ENCODE measurements at places on chromosomes 3 and 15. TPM values are rescaled to one million over a fixed set of nuclear protein-coding genes. Genes with fewer than 3 reads are reported as not detected.
A peak's percentile ranks its signal among the peaks of the same experiment; 100 is the strongest.

The CAV3 gene
- total RNA-seq, result not detected

The SNX33 gene
- total RNA-seq, result 21.6 TPM

The CALML4 gene
- total RNA-seq, result 0.65 TPM

The CLDN16 gene
- not detected for total RNA-seq

The DENND6A gene
- 19.8 TPM for total RNA-seq

The ATP2C1 gene
- 79.8 TPM for total RNA-seq

The FBXL2 gene
- 22.2 TPM for total RNA-seq

The DAZL gene
- total RNA-seq, result not detected

The OR4M2 gene
- not detected for total RNA-seq

The HLTF gene
- total RNA-seq, result 29.8 TPM

The SRPRB gene
- total RNA-seq, result 122 TPM

The SST gene
- total RNA-seq, result not detected

GRCh38 chr3:106945435-106945834 is 431.8 kb upstream of the CCDC54 start:
- H3K27me3 ChIP-seq, result no peaks in the 10 kb centered on the region
- H3K4me3 ChIP-seq, result no peak overlapping the region
- no peak for DNase-seq
- H3K4me1 ChIP-seq, result no peaks in the 10 kb centered on the region

DNA sequence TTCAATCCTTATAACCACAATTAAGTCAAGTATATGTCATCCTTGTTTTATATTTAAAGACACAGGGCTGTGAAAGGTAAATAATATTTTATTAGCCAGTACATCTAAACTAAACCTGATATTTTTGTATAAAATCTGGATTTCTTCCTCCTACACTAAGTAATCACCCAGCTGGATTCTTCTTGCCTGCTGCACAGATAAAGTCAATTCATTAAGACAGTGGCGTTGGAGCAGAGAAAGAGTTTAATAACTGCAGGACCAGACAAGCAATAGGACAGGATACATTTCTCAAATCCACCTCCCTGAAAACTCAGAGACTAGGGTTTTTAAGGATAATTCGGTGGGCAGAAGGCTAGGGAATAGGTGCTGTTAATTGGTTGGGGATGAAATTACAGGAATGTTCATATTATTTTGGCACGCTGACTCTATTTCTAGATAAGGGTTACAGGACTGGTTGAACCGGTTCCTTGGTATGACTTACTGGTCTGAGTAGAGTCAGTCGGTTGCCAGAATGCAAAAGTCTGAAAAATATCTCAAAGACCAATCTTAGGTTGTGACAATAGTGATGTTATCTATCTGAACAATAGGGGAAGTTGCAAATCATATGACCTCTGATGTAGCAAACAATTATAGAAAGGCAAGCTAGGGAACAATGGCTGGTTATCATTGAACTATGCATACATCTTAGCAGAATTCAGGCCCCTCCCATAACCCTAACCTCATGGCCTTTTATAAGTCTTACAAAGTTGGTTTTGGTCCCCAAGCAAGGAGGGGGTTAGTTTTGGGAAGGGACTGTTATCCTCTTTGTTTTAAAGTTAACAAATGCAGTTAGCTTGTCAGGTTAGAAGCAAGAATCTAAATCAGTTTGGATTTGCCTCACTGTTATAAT is 244.8 kb downstream of the ALCAM start:
- H3K4me3 ChIP-seq, result no peak overlapping the region
- no peak for DNase-seq
- H3K4me1 ChIP-seq, result peaks cover 6% of the 10 kb centered on the region
- H3K27ac ChIP-seq, result no peak overlapping the region
- H3K27me3 ChIP-seq, result no peaks in the 10 kb centered on the region

DNA sequence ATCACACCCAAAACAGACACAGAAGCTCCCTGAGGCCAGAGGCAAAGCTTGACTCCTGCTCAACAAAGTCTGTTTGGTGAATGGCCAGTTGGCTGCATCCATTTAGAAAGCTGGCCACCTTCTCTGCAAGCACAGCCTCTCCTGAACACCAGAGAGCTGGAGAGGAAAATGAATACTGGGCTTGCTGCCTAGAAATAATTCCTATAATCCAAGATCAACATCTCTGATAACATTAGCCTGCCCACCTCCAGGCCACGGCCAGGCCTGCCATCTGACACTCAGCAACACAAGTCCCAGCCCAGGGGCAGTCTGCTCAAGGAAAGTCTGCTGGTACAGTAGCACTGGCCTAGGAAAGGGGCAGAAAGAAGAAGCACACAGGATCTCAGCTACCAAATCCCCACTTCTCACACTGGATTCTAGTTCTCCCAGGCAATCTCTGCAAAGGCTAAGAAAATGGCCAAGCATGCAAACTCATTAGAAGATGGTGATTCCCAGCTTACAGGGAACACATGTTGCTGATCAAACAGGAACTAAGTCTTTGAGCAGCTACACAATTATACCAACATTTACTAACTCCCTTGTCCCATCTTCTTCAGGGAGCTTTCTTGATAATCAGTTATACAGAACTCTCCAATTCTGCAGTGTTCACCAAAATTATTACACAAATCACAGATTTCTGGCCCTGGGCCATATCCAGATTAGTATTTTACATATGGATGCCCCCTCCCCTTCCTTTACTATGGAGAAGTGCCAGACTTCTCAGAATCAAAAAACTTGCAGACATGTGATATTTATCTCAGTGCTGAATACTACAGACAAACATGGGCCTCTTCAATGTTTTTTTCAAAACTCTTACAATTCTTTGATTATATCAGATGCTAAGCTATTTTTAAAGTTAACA is 9.9 kb downstream of the TBC1D2B start:
- peak overlapping the region; percentile 77 for H3K27ac ChIP-seq
- no peaks in the 10 kb centered on the region for H3K27me3 ChIP-seq
- no peaks in the 10 kb centered on the region for H3K36me3 ChIP-seq
- H3K4me3 ChIP-seq, result peak overlapping the region; percentile 5
- peaks cover 16% of the 10 kb centered on the region for H3K4me1 ChIP-seq

GRCh38 chr3:41569632-41570305 is 370.5 kb downstream of the CTNNB1 start:
- no peaks in the 10 kb centered on the region for H3K27me3 ChIP-seq
- no peak overlapping the region for H3K4me3 ChIP-seq

DNA sequence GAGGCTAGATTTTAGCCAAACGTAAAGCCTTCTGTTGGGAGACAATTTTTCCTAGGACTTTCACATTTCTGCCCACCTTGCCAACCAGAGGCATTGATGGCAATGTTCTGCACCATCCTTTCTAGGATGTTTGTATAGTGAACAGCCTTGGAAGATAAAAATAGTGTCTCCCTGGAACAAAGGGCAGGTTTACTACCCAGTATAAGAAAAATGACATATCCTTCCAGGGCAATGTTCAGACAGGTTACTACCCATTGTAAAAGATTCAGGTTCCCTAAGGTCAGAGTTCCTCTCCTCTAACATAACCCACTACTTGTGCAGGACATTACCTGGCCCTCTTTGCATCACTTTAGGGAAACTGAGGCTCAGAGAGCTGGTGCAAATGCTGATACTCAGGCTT is 248.2 kb upstream of the VEPH1 start:
- no peak for DNase-seq
- no peak overlapping the region for H3K4me3 ChIP-seq
- no peaks in the 10 kb centered on the region for H3K36me3 ChIP-seq
- peaks cover 18% of the 10 kb centered on the region for H3K27me3 ChIP-seq

- no peak overlapping the region for H3K4me3 ChIP-seq
- no peak overlapping the region for H3K27ac ChIP-seq
- no peaks in the 10 kb centered on the region for H3K27me3 ChIP-seq
- DNase-seq, result peak; percentile 77
- no peaks in the 10 kb centered on the region for H3K4me1 ChIP-seq
Measured at GRCh38 chr15:29090617-29091466, 178.8 kb downstream of the NSMCE3 start.

DNA sequence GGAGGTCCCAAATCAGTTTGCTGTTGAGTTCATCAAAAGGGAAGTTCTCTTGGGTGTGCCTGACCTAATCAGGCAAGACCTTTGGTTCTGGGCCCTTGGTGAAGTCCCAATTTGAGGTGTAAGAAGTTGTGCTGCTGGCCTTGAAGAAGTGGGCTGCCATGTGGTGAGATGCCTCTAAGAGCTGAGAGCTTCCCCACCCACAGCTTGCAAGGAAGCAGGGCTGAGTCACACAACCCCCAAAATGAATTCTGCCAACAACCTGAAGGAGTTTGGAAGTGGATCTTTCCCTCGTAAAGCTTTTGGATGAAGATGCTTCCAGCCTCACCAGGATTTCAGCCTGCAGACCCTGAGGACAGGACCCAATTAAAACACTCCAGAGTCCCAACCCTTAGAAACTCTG is 129.3 kb upstream of the NSMCE3 start:
- H3K4me1 ChIP-seq, result no peaks in the 10 kb centered on the region
- no peak for DNase-seq
- no peaks in the 10 kb centered on the region for H3K36me3 ChIP-seq
- no peaks in the 10 kb centered on the region for H3K27me3 ChIP-seq
- H3K4me3 ChIP-seq, result no peak overlapping the region

DNA sequence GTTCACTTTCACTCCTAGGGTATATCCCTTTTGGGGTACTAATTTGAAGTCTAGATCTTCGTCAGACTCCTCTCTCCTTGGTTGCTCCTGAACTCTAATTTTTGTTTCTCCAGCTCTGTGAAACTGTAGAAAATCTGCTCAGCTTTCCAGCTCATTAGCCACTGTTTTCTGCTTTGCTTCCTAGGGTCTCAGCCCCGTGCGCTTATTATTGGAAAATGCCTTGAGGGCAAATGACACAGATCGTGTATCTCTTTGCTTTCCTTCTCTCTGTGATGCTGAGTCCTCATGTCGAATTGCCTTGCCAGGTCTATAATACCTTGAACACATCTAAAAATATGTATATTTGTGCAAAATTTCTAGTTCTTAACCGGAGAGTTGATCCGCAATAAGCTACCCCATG is 731.1 kb downstream of the EDEM1 start:
- H3K4me1 ChIP-seq, result no peaks in the 10 kb centered on the region
- H3K27me3 ChIP-seq, result no peaks in the 10 kb centered on the region
- H3K36me3 ChIP-seq, result no peaks in the 10 kb centered on the region
- DNase-seq, result no peak

- peak; percentile 65 for DNase-seq
- no peaks in the 10 kb centered on the region for H3K4me1 ChIP-seq
- peaks cover 7% of the 10 kb centered on the region for H3K36me3 ChIP-seq
- no peak overlapping the region for H3K4me3 ChIP-seq
Measured at GRCh38 chr3:78003090-78003489, 963.2 kb downstream of the ROBO2 start.

DNA sequence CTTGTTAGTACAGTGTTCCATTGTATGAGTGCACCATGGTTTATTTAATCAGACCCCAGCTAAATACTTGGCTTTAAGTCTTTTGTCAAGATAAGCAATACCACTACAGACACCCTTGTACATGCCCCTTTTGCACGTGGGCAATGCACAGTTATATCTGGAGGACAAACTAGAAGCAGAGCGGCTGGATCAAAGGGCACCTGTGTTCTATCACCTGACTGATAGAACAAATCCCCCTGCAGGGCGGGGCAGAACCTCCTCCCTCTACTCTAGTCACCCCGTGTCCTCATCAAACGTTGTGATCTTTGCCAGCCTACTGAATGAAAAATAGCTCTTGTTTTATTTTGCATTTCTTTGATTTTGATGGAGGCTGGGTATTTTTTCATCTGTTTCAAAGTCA is 314.9 kb downstream of the TLE3 start:
- H3K27me3 ChIP-seq, result peaks cover 15% of the 10 kb centered on the region
- no peaks in the 10 kb centered on the region for H3K36me3 ChIP-seq
- H3K4me3 ChIP-seq, result no peak overlapping the region
- peaks cover 20% of the 10 kb centered on the region for H3K4me1 ChIP-seq
- H3K27ac ChIP-seq, result no peak overlapping the region

DNA sequence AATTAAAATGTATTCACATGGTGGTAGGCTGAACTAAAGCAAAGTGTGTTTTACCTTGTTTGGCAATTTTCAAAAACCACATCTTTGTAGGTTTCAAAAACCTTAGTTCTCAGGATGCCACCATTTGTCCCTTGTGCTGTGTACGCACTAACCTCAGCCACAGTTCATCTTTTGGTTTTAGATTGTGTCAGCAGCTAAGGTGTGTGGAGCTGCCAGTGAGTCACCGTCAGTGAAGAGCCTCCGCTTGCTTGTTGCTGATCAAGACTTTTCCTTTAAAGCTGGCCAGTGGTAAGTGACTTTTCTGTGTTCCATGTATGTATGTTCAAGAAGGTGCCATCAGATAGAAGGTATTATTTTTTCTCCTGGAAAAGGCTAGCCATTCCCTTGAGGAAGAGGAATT is 21.1 kb downstream of the OXNAD1 start:
- H3K4me3 ChIP-seq, result no peak overlapping the region
- DNase-seq, result no peak
- H3K4me1 ChIP-seq, result peaks cover 24% of the 10 kb centered on the region
- no peaks in the 10 kb centered on the region for H3K27me3 ChIP-seq

DNA sequence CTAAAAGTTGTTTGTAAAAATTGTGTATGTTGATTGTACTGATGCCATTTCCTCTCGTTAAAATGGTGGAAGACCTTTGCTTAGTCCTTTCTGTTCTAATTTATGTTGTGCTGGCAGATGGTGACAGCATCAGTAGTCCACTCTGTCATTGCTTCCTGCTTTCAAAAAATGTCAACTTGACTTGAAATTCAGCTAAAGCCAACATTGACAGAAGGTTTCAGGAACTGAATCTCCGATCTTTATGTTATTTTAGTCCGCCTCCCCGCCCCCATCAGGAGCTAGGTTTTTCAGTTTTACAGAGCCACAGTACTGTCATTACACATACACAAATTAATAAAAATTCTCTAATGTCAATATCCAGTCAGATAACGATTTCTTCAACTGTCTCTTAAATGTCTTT is 1.5 kb downstream of the CEP63 start:
- no peaks in the 10 kb centered on the region for H3K27me3 ChIP-seq
- peaks cover 3% of the 10 kb centered on the region for H3K36me3 ChIP-seq
- DNase-seq, result no peak
- H3K4me3 ChIP-seq, result peak overlapping the region; percentile 92

DNA sequence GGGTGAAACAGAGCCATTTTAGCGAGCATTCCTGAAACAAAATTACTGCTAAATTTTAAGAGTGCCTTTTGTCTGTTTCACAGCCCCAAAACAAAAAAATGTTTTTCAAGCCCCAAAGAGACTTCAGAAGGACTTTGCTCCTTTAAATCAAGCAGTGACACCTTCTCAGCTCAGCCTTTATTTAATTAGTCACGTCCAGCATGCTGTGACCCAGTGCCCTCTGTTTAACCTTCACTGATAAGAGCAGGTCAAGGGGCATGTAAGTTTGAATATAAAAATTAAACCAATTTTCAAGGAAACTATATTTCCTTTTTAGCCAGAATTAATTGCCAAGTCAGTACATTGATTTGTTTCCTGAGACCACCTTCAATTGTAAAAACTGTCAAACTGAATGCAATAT is 40.6 kb downstream of the ISL2 start:
- H3K27me3 ChIP-seq, result no peaks in the 10 kb centered on the region
- no peak for DNase-seq
- no peaks in the 10 kb centered on the region for H3K4me1 ChIP-seq
- H3K4me3 ChIP-seq, result no peak overlapping the region
- H3K36me3 ChIP-seq, result peaks cover 7% of the 10 kb centered on the region
- H3K27ac ChIP-seq, result no peak overlapping the region

- H3K4me1 ChIP-seq, result no peaks in the 10 kb centered on the region
- H3K27ac ChIP-seq, result no peak overlapping the region
- no peak for DNase-seq
- H3K27me3 ChIP-seq, result peaks cover 5% of the 10 kb centered on the region
- no peak overlapping the region for H3K4me3 ChIP-seq
Measured at GRCh38 chr3:117439812-117440211, 730.2 kb downstream of the TUSC7 start.

GRCh38 chr3:19394946-19395345 is 246.6 kb downstream of the KCNH8 start:
- H3K27me3 ChIP-seq, result peaks cover 12% of the 10 kb centered on the region
- no peak overlapping the region for H3K27ac ChIP-seq
- H3K4me3 ChIP-seq, result no peak overlapping the region

All from chondrocyte (in vitro differentiated cells).